ENCODE measurements at places on chromosomes 5 and 9.

GRCh38 chr5:75538211-75538610, 26.5 kb downstream of the POLK start:
- no peak for DNase-seq

GRCh38 chr5:759781-760362, 24.7 kb downstream of the ZDHHC11B start:
- DNase-seq: no peak

DNA sequence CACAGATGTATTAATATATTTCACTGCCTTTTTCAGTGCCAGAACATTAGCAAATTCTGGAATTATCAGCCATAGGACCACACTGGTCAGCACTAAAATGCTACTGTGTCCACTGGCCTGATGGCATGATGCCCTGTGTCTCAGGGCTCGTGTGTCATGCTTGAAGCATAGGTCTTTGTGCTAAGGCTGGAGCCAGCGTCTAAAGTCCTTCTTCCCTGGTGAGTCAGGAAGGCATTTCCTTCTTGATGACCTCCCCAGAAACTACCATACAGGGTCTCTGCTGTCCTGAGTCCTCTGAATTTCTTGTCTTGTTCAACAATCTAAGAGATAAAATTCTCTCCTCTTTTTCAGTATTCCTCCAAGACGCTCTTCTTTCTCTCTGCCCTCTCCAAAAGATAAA, 489.9 kb downstream of the PSAT1 start:
- no peak for DNase-seq

DNA sequence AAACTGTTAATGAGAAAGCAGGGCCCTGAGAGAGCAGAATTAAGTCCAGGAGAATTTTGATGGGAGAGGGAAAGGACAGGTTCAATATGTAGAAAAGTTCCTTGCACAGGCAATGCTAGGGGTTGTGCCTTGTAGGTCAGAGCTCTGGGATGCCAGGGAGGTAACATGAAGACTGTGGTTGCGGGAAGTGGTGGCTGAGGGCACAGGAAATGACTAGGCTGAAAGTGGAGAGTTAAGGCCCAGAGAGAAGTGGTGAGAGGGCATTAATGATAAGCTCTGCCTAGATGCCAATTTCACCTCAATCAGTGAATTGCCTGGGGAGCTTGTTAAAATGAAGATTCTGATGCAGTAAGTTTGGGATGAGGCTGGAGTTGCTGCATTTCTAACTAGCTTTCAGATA, 31.5 kb upstream of the PPP3R2 start:
- no peak for DNase-seq

GRCh38 chr5:141717043-141717442, 35.0 kb upstream of the ARAP3 start:
- no peak for DNase-seq

GRCh38 chr9:120443489-120443888, 136.5 kb downstream of the CDK5RAP2 start:
- no peak for DNase-seq

- no peak for DNase-seq
Observed at GRCh38 chr9:37678789-37679273, 28.1 kb downstream of the FRMPD1 start.

DNA sequence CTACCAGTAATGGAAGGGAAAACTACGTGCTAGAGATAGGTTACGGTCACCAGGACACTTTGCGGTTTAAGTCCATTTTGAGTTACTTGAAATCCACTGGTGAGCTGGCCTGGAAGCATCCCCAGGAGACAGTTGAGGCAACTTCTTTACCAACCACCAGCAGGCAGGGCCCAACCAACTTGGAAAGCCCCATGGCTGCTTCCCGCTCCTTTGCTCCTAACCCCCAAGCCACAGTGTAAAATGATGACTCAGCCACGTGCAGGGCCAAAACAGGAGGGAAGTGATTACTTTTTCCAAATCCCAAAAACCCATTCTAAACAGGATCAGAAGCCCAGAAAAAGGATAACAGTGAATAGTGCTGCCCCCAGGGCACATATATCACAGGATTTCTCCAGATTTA, 87.4 kb downstream of the PAX5 start:
- DNase-seq: no peak

- no peak for DNase-seq
Observed at GRCh38 chr5:61098251-61098995, 63.8 kb downstream of the SMIM15 start.

- no peak for DNase-seq
Observed at GRCh38 chr9:111839987-111840386, 45.2 kb upstream of the SHOC1 start.

- DNase-seq: no peak
Observed at GRCh38 chr5:148623741-148624140, 30.6 kb downstream of the HTR4 start.

DNA sequence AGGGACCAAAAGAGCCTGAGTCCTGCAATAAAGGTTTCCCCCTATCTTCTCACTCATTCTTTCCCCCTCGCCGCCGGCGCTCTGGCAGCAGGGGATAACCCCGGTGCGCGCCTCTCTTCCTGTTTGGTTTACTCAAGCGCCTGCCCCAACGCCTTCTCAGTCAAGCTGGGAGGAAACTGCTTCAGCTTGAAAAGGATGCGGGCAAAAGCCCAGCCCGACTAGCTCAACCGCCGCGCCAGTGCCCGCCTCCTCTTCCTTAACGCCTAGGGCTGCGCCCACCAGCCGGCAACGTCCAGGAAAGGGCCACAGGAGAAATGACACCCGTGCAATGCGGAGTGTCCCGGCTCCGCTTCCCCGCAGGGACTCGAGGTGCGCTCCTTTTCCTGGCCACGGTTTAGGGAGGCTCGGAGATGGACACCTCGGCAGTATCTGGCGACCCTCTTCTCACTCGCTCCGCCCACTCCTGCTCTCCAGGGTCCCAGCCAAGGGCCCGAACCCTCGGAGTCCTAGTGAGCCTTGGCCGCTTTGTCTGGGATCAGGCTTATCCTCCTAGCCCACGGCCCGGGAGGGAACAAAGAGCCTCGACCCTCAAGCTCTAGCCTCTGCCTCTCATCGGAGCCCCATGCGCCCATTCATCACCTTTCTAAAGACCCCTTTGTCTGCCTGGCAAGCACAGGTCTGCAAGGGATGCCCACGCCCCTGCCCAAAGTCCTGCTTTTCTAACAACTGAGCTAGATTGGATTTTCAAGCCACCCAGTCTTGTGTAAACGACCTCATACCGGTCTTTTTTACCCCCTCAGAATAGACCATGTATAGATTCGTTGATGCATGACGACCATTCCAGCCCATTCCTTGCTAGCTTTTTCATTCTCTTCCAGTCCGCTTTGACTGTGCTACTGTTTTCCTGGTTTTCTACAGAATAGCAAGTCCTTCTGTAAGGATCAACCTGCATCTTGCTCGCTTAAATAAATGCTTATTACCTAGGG, 2.0 kb downstream of the ST8SIA4 start:
- no peak for DNase-seq

GRCh38 chr5:151107738-151108520, 27.1 kb upstream of the TNIP1 start:
- no peak for DNase-seq

DNA sequence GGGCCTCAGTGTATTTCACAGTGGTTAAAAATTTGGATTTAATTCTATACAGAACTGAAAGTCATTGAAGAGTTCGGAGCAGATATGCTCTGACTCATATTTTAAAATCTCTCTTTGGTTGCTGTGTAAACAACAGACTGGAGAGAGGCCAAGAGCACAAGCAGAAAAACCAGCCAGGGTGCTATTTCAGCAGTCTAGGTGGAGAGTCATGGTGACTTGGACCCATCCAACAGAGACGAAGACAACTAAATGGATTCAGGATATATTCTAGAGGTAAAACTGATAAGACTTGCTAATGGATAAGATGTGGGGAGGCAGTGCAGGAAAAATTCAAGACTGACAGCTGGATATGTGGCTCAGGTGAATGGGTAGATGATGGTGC, 168.9 kb downstream of the MAPKAP1 start:
- no peak for DNase-seq

GRCh38 chr9:33466565-33467495, 6.9 kb downstream of the NOL6 start:
- no peak for DNase-seq

DNA sequence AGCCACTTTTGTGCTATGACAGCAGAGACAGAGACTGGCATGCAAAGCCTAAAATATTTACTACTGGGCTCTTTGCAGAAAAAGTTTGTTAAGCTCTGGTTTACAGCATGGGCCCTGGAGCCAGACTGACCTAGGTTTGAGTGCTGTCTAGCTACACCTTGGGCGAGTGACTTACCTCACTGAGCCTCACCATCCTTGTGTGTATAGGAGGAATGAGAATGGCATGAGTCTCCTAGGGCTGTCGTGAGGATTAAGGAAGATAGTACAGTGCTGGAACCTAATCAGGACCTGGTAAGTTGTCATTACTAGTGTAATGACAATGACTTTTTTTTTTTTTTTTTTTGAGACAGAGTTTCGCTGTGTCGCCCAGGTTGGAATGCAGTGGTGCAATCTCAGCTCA, 65.2 kb downstream of the MSX2 start:
- no peak for DNase-seq

GRCh38 chr5:166649676-166650075, 1641.8 kb upstream of the WWC1 start:
- DNase-seq: no peak

DNA sequence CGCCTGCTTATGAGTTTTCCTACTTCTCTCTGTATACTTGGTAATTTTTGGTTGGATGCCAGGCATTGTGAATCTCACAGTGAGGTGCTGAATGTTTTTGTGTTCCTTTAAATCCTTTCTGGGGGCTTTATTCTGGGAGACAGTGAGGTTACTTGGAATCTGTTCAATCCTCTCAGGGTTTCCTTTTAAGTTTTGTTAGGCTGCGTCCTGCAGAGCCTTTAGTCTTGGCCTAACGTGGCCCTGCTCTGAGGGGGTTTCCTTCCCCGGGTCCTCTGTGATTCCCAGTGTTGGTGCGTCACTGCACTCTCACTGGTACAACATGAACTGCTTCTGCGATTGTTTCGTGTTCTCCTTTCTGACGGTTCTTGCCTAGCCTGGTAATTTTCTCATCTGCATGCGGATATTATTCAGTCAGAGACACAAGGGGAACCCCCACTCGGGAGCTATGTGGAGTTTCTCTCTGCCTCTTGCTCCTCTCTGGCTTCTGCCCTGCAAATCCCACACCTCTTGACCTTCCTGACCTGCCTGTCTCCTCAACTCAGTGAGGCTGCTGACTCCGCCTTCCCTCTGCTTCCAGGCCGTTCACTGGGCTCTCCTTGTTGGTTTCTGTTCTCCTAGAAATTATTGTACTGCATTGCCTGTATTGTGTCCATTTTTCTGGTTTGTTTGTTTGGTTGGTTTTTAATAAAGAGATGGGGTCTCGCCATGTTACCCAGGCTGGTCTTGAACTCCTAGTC, 128.1 kb downstream of the DAB2IP start:
- no peak for DNase-seq

- DNase-seq: no peak
Observed at GRCh38 chr5:160507221-160507721, 85.6 kb downstream of the PTTG1 start.

DNA sequence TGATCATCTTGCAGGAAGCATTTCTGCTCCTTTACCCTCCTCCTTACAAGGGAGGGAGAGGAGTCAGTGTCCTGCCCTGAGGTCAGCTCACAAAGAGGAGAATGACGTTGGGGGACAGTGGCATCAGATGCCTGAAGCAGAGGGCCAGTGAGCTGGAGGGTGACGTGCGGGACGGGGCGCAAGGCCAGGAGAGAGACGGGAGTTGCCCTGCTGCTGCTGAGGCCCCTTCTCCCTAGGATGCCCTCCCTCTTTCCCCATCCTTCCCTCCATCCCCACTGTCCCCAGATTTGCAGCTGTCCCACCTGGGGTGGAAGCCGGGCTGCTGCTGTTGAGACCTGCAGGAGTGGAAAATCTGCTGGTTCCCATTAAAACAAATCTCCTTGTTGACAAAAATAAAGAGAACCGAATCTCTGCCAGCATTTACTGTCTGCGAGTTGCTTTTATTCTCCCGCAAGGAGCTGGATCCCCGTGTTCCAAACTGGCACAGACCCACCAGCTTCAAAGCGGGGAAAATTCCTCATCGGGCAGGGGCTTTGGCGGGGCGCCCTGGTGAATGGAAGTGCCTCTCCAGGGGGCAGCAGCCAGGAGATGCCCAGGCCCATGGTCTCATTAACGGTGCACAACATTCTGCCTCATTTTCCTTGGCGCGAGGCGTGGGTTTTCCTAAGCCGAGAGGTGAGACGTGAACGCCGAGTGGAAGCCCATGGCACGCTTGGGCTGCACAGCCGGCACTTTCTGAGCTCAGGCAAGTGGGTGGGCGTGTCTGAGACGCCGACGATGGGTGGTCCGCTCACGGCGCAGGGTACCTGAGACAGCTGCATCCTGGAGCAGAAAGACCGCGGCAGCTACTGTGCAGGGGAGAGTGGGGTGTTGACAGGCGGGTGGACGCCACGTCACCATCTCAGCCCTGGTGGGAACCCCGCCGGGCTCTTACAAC, 13.9 kb upstream of the COL5A1 start:
- no peak for DNase-seq

GRCh38 chr9:131781069-131781468, 41.2 kb upstream of the RAPGEF1 start:
- DNase-seq: no peak

DNA sequence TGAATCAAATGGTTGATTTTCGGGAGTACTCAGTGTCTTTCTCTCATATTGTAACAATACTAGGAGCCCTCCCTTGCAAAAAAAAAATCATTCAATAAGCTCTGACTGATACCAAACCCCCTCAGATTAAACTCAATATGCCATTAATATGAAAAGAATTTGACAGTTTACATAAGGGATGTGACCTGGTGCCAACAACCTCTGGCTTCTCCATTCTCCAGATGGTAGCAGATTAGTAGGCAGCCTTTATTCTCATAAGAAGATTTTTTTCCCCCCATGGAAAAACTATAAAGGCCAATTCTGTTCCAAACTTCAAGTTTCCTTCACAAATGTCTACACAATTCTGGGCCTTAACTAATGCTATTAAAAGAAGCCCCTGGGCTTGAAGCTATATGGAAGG, 96.5 kb downstream of the EFNA5 start:
- DNase-seq: no peak

- no peak for DNase-seq
Observed at GRCh38 chr9:95000821-95001220, 274.3 kb downstream of the AOPEP start.

DNA sequence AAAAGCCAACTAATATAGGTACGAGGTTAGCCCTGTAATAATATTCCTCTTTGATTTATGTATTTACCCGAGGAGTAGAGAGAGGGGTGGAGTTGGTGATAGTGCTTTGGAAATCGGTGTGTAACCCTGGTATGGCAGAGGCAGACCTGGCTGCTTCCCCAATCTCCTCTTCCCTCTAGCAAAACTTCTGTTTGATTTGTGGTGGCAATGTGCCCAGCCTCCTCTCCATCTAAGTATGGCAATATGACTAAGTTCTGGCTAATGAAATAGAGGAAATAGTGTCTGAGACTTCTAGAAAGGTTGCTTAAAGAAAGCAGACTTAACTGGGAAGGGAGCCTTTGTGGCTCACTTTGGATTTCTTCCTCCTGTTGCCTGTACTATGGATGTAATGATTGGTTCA, 491.1 kb downstream of the ENC1 start:
- no peak for DNase-seq

GRCh38 chr5:151214614-151215545, 9.0 kb downstream of the CCDC69 start:
- DNase-seq: no peak

Data from GM18507 (cell line).